ENCODE measurements at places on chromosomes 3 and 15. TPM values are rescaled to one million over a fixed set of nuclear protein-coding genes. Genes with fewer than 3 reads are reported as not detected.

The ARGFX gene
- total RNA-seq = not detected

The LYZL4 gene
- total RNA-seq = not detected

The ACKR4 gene
- 10.4 TPM for total RNA-seq

The CD86 gene
- 3.0 TPM for total RNA-seq

The SCN5A gene
- 3.5 TPM for total RNA-seq

The ZNF660 gene
- total RNA-seq = 7.5 TPM

The ZIC4 gene
- total RNA-seq = not detected

The PPARG gene
- 214 TPM for total RNA-seq

The MYH15 gene
- total RNA-seq = 0.52 TPM

The PLCH1 gene
- total RNA-seq = 7.8 TPM

The FBXO40 gene
- 0.23 TPM for total RNA-seq

Measured in ureter (tissue), 1 donor.